Activated CD8-positive, alpha-beta memory T cell treated with anti-CD3 and anti-CD28 coated beads, Interleukin-2, amount 50 U/mL, for 48 hours (primary cell): ENCODE measurements at places on chromosomes 11 and 22.

DNA sequence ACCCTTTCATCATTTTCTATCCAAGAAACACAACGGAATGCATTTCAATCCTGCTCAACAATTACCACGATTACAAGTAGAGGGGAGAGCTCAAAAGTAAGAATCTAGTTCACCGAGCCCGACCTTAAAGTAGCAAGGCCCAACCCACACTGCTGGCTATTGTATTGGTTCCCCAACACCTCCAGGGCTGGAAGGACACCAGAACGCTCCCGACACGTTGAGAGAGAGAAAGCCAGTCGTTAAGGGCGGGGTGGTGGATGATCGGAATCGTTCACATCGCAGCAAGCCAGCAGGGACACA is 690 bp downstream of the CKAP5 start:
- no peak for DNase-seq

GRCh38 chr22:38967451-38968450 is 10.3 kb downstream of the APOBEC3A start:
- DNase-seq, result no peak

DNA sequence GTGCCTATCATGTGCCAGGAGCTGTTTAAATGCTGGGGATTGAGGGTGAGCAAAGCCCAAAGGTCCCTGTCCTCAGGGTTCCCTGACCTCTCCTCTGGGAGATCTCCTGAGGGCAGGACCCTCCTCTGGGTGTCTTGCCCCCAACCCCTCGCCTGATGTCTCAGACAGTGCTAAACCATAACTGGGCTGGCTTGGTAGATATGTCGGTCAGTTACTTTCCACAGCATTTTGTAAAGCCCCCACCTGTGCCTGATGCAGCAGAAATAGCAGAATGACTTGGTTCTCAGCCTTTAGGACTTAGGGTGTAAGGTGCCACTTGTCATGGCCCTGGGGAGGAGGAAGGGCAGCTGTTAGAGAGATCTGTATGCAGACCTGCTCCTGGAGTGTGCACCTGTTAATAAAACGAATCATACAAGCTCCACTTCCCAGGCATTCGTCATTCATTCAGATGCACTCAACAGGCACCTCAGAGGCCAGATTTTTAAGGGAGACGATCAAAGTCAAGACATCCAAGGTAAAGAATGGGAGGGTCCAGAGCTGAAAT is 88.1 kb downstream of the TP53I11 start:
- no peak for DNase-seq

DNA sequence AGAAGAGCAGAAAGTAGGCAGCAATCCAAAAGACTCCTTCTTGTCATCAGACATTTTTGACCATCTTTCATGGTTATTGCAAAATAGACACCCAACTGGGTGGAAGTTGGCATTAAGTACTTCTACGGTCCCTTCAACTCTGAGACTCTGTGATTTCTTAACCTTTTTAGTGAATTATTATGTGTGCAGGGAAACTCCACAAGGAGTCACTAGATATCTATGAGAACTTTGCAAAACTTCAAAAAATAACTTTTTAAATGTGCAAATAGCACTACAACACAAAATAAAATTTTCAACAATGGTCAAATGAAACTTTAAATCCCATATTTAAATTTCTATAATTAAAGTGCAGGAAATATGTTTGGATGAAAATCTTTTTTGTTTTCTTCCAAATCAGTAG is 88.7 kb downstream of the SLC17A6 start:
- DNase-seq, result no peak

- no peak for DNase-seq
Observed at GRCh38 chr11:134250246-134250645, 2.9 kb downstream of the THYN1 start.

- no peak for DNase-seq
Observed at GRCh38 chr11:76849376-76849775, 11.3 kb upstream of the ACER3 start.

- peak; percentile 36 for DNase-seq
Observed at GRCh38 chr22:44259366-44260215, 53.2 kb downstream of the SHISAL1 start.

- no peak for DNase-seq
Observed at GRCh38 chr11:8091721-8092120, 10.7 kb downstream of the TUB start.

GRCh38 chr11:101807531-101807930 is 107.3 kb upstream of the CEP126 start:
- DNase-seq, result no peak

GRCh38 chr11:13316528-13316961 is 39.0 kb downstream of the BMAL1 start:
- DNase-seq, result no peak

GRCh38 chr22:36110306-36110881 is 50.2 kb downstream of the APOL3 start:
- DNase-seq, result no peak

- no peak for DNase-seq
Observed at GRCh38 chr11:103537904-103538502, 428.8 kb downstream of the DYNC2H1 start.

DNA sequence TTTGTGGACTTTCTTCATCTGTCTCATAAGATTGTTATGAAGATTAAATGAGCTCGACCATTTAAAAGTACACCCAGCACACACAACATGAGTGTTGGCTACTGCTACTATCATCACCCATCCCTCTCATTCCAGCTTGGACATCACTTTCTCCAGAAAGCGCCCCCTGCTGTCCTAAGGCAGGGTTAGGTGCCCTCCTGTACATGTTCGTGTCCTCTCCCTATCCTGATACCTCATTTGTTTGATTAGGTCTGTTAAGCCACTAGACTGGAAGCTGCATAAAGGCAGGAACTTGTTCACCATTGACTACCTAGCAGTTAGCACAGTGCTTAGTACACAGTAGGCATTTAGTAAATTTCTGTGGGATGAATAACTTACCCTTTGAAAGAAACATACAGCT is 85.5 kb downstream of the ENTHD1 start:
- DNase-seq, result peak; percentile 73

GRCh38 chr11:60985991-60986915 is 14.8 kb downstream of the CD6 start:
- DNase-seq, result peak; percentile 88

DNA sequence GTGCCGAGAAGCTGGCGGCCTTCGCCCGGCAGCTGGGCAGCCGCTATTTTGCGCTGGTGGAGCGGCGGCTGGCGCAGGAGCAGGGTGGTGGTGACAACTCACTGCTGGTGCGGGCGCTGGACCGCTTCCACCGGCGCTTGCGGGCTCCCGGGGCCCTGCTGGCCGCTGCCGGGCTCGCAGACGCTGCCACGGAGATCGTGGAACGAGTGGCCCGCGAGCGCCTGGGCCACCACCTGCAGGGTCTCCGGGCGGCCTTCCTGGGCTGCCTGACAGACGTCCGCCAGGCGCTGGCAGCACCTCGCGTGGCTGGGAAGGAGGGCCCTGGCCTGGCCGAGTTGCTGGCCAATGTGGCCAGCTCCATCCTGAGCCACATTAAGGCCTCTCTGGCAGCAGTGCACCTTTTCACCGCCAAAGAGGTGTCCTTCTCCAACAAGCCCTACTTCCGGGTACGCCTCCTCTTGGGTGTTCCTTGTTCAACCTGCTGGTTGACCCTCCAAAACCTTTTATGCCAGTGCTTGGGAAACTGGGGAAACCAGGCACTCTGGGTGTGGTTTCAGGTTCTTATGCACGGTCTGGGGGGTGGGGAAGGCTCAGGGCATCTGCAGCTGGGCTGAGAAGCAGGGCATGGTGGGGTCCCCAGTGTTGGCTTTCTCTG is 3.1 kb upstream of the TM7SF2 start:
- DNase-seq, result no peak

- no peak for DNase-seq
Observed at GRCh38 chr22:40462195-40462984, 92.0 kb downstream of the SGSM3 start.

DNA sequence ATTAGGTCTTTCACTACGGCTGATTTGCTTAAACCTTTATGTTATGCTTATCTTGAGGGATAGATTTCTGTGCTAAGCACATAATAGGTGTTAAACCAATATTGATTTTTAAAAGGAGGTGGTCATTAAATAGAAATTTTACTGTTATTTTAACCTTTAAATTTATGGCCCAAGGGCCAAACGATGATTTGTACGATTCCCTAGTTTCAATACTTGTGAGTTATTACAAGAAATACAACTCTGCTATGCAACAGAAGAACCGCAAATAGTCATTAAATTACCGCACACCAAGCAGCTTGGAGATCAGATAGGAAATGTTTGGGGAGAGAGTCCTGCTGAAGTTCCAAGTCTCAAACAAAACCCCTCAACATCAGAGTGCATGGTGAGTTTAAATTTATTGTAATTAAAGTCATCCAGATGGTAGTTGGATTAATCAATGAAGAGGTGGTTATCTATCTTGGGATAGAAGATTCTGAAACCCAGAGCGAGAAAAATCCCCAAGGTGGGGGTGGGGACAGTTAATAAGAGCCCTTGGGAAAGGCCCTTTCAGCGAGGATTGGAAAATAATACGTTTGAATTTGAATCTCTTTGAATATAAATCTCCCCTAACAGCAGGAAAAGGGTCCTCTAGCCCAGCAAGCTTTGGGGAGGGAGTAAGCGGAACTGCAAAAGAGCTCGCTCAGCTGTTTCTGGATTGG is 805 bp upstream of the QSER1 start:
- DNase-seq, result no peak

- DNase-seq, result peak; percentile 80
Observed at GRCh38 chr11:117180661-117181585, 2.4 kb downstream of the SIDT2 start.

DNA sequence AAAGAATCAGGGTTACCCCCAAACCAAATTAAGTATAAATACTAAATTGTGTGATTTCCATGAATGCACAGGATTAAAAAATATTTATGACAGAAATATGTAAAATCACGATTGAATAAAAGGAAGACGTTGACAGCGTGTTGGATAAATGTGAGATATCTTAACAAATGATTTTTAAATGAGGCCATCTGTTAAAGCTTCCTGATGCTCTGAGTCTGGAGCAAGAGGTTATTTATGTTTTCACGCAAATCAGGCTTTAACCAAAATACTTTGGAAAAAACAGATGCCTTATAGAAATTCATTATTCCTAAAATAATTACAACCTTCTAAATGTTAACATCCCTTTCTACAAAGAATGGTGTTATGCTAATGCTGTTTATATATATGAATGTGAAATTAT is 123.3 kb downstream of the PAX6 start:
- DNase-seq, result no peak

DNA sequence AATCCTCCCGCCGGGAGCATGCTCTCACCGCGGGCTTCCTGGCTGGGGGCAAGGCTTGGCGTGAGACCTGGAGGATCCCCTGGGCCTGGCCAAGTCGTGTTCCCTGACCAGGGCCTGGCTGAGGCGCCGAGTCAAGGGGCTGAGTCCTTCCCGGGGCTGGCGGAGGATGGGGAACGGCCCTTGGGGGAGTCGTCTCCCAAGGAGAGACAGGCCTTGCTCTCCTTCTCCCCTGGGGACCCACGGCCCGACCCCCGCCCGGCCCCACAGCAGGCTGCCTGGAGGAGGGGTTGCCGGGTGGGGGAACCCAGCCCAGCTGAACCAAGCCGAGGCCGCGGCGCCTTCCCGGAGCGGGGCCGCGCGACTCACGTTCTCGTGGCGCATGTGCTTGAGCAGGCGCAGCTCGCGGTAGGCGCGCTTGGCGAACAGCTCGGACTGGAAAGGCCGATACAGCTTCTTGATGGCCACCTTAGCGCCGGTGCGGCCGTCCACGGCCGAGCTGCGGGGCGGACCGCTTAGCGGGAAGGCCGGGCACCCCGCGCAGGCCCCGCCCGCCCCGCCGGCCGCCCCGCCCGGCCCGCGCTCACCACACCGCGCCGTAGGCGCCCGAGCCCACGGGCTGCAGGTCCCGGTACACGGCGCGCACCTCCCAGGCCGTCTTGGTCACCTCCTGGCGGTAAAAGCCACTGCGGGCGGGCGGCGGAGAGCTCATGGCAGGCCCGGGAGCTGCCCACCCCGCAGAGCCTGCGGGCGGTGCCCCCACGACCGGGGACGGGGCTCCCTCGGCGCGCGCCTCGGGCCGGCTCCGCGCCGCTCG is 475 bp downstream of the MAPK12 start:
- DNase-seq, result peak; percentile 80

- DNase-seq, result no peak
Observed at GRCh38 chr11:96045622-96046456, 121.9 kb upstream of the MTMR2 start.

GRCh38 chr11:86176165-86176884 is 68.2 kb upstream of the EED start:
- DNase-seq, result peak; percentile 74

DNA sequence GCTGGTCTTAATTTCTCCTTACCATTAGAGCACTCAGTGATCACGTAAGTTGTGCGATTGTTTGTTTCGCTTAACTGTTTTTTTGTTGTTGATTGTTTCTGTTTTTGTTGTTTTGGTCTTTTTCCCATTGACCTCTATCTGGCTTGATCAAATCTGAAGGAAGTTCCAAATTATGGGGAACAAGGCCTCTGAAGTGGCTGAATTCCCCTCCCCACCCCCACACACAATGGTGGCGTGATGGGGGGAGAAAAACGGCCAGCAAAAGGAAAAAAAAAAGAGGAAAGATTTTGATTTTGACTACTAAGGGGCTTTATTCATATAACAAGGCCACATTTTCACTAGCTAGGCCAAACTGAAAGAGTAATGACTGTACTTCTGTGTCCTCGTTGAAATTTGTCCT is 53.6 kb downstream of the OSBPL5 start:
- no peak for DNase-seq

- DNase-seq, result no peak
Observed at GRCh38 chr11:110737593-110737992, 25.4 kb upstream of the ARHGAP20 start.

DNA sequence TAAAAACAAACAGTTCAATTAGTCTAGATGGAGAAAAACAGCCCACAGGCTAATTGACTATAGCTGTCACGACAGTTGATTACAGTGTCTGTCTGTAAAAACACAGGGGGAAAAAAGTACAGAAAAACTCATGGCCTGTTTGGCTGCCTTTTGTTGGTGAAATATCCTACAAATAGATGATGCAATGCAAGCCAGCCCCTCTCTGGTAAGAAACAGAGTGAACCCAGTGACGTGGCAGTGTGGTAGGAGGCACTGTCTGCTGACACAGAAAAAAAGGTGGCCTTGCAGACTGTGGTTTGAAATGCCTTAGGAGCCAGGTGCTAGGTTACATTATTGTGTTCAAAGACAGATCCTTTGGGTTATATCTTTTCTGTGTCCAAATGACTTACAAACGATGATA is 431.4 kb upstream of the CCDC90B start:
- DNase-seq, result no peak

- DNase-seq, result peak; percentile 70
Observed at GRCh38 chr22:45240104-45240809, 437 bp downstream of the KIAA0930 start.

DNA sequence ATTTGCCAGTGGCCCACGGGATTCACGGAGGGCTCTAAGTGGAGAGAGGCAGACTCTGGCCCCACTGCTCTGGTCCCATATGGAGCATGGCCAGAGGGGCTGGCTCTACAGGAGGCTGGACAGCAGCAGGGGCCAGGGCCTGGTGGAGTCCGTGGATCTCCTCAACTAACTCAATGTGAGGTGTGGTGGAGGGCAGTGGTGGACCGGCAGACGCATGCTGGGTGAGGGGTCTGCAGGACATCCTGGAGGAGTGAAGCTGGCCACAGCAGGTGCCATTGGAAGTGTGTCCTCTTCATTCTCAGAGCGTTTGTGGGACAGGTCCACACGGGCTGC is 15.6 kb downstream of the IGF2 start:
- DNase-seq, result no peak
